ENCODE measurements at places on chromosomes 6 and 20.

DNA sequence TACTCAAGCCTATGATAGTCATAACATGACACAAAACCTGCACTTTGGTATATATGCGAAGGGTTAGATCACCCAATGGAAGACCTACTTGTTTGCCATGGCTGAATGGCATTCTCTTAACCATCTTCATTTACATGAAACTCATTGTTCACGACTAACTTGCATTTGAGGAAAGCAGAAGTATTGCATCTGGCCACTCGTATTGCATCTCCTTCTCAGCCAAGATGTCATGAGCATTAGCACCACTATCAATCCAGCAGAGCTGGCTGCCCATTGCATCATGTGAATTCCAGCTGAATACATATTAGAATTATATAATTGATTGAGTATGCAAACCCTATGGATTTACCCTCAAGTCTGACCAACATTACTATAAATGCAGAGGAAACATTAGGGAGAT lies 390.2 kb downstream of the LAMA2 start:
- DNase-seq: no peak

GRCh38 chr6:44444853-44445252 lies 57.3 kb downstream of the CDC5L start:
- no peak for DNase-seq

GRCh38 chr20:1336699-1337367 lies 7.9 kb upstream of the SDCBP2 start:
- no peak for DNase-seq

GRCh38 chr6:136244061-136244616 lies 6.0 kb downstream of the MTFR2 start:
- DNase-seq: no peak

GRCh38 chr6:403659-404655 lies 12.4 kb downstream of the IRF4 start:
- no peak for DNase-seq

Measured in endothelial cell (in vitro differentiated cells).